ENCODE measurements at places on chromosomes 5 and 9.
A peak's percentile ranks its signal among the peaks of the same experiment; 100 is the strongest.

DNA sequence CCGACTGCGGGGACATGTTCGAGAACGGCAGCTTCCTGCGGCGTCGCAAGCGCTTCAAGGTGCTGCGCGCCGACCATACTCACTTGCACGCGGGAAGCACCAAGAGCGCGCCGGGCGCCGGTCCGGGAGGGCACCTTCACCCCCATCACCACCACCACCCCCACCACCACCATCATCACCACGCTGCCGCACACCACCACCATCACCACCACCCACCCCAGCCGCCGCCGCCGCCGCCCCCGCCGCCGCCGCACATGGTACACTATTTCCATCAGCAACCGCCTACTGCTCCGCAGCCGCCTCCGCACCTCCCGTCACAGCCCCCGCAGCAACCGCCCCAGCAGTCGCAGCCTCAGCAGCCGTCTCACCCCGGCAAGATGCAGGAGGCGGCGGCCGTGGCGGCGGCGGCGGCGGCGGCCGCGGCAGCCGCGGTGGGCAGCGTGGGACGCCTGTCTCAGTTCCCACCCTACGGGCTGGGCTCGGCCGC lies 514 bp downstream of the FOXB2 start:
- H3K27ac ChIP-seq: no peak overlapping the region
- peaks cover 17% of the 10 kb centered on the region for H3K27me3 ChIP-seq
- H3K4me1 ChIP-seq: peaks cover 12% of the 10 kb centered on the region
- no peak overlapping the region for H3K4me3 ChIP-seq
- H3K36me3 ChIP-seq: no peaks in the 10 kb centered on the region

GRCh38 chr5:13501176-13501575 lies 443.3 kb downstream of the DNAH5 start:
- no peak for DNase-seq
- no peak overlapping the region for H3K4me3 ChIP-seq
- no peaks in the 10 kb centered on the region for H3K27me3 ChIP-seq
- H3K27ac ChIP-seq: no peak overlapping the region
- H3K4me1 ChIP-seq: no peaks in the 10 kb centered on the region

DNA sequence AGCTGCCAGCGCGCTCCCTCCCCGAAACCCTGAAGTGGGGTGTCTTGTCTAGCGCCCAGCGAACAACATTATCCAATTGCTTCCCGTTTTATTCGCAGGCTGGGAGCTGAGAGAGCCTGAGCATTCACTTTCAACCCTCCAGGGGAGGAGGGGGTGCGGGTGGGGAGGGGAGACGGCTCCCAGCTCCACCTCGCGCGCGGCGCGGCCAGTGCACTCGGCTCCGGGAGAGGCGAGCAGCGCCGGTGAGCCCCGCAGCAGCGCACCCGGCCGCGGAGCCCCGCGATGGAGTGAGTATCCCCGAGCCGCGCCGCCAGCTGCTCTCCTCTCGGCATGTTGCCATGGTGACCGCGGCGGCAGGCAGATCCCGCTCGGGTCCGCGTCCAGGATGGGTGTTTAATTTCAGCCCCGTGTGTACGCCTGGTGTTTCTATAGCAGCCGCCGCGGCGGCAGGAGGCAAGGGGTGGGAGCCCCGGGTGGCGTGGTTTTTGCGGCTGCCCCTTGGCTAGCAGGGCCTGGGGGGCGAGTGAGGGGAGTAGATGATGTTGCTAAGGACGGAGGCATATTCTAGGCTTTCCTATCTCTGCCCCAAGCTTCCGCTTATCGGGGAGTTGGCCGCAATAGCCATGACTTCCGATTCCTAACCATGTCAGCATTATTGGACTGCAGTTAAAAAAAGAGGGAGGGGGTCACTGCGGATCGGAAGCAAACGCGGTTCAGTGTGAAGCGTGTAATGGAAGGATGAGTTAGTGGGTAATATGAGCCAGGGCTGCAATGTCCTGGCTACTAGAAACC lies 139.2 kb upstream of the PALM2AKAP2 start:
- DNase-seq: peak; percentile 72
- no peak overlapping the region for H3K4me3 ChIP-seq
- H3K27ac ChIP-seq: no peak overlapping the region
- peaks cover 29% of the 10 kb centered on the region for H3K27me3 ChIP-seq
- no peaks in the 10 kb centered on the region for H3K4me1 ChIP-seq

GRCh38 chr9:125911861-125912644 lies 164.9 kb downstream of the PBX3 start:
- H3K27ac ChIP-seq: no peak overlapping the region
- H3K27me3 ChIP-seq: no peaks in the 10 kb centered on the region

DNA sequence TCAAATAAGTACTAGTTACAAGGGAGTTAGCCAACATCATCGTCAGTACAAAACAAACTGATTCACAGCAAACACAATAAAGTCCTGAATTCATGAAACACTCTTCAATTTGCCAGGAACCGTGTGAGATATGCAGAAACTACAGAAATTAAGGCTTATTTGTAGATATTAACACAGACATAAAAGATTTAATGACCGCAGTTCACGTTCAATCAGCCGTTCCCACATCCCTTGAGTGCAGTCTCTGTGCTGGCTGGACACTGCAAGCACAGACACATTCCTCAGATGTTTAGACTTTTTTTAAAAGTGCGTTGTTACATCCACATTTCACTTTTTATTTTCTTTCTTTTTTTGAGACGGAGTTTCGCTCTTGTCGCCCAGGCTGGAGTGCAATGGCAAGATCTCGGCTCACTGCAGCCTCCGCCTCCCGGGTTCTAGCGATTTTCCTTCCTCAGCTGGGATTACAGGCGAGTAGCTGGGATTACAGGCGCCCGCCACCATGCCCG lies 566 bp upstream of the CEP78 start:
- DNase-seq: peak; percentile 60
- no peak overlapping the region for H3K27ac ChIP-seq
- no peaks in the 10 kb centered on the region for H3K36me3 ChIP-seq
- peaks cover 6% of the 10 kb centered on the region for H3K4me1 ChIP-seq

- DNase-seq: no peak
- H3K36me3 ChIP-seq: no peaks in the 10 kb centered on the region
- H3K4me1 ChIP-seq: no peaks in the 10 kb centered on the region
- H3K4me3 ChIP-seq: no peak overlapping the region
Observed at GRCh38 chr5:67363180-67363709, 166.6 kb upstream of the CD180 start.

GRCh38 chr9:69120380-69121154 lies 53.5 kb upstream of the TJP2 start:
- DNase-seq: peak; percentile 85
- H3K36me3 ChIP-seq: no peaks in the 10 kb centered on the region
- peak overlapping the region; percentile 14 for H3K27ac ChIP-seq
- peak overlapping the region; percentile 90 for H3K4me3 ChIP-seq

GRCh38 chr5:44942524-44943001 lies 133.8 kb downstream of the MRPS30 start:
- peak; percentile 4 for DNase-seq
- H3K27me3 ChIP-seq: no peaks in the 10 kb centered on the region
- no peaks in the 10 kb centered on the region for H3K36me3 ChIP-seq
- no peak overlapping the region for H3K27ac ChIP-seq
- no peaks in the 10 kb centered on the region for H3K4me1 ChIP-seq

- H3K4me1 ChIP-seq: no peaks in the 10 kb centered on the region
- H3K27ac ChIP-seq: no peak overlapping the region
- no peaks in the 10 kb centered on the region for H3K36me3 ChIP-seq
- H3K4me3 ChIP-seq: no peak overlapping the region
- no peak for DNase-seq
Observed at GRCh38 chr9:101254733-101255433, 129.9 kb downstream of the BAAT start.

GRCh38 chr5:181188700-181189362 lies 16.2 kb downstream of the TRIM7 start:
- peak overlapping the region; percentile 64 for H3K27ac ChIP-seq
- H3K4me1 ChIP-seq: no peaks in the 10 kb centered on the region
- no peaks in the 10 kb centered on the region for H3K27me3 ChIP-seq
- peak overlapping the region; percentile 73 for H3K4me3 ChIP-seq
- DNase-seq: peak; percentile 93
